ENCODE measurements at places on chromosomes 7 and 10.

- peak overlapping the region; percentile 51 for H3K27ac ChIP-seq
- no peaks in the 10 kb centered on the region for H3K27me3 ChIP-seq
- no peak for ATAC-seq
- no peaks in the 10 kb centered on the region for H3K4me1 ChIP-seq
Observed at GRCh38 chr10:4254101-4254994, 469.3 kb upstream of the KLF6 start.

DNA sequence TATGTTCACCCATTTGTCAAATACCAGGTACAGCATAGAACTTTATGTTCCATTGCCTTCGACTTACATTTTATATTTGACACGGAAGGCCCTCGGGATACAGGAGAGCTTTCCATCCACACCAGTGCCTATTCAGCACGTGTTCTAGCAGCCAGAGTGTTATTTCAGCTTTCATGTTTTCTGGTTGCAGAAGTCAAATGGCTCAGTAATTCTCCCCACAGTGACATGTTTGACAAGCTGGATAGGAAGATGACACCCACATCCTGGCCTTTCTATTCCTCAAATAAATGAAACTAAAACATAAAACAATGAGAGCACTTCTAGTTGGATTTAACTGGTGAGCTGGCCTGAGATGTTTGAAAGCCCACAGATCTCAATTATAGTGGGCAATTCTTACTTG, 173.4 kb downstream of the SORCS1 start:
- H3K36me3 ChIP-seq: no peaks in the 10 kb centered on the region
- no peaks in the 10 kb centered on the region for H3K4me1 ChIP-seq

- ATAC-seq: no peak
- H3K4me3 ChIP-seq: no peak overlapping the region
- no peaks in the 10 kb centered on the region for H3K4me1 ChIP-seq
- no peaks in the 10 kb centered on the region for H3K27me3 ChIP-seq
- H3K36me3 ChIP-seq: no peaks in the 10 kb centered on the region
Observed at GRCh38 chr7:89687211-89687610, 467.1 kb upstream of the STEAP1 start.

- H3K27me3 ChIP-seq: peaks cover under 1% of the 10 kb centered on the region
- H3K27ac ChIP-seq: no peak overlapping the region
- H3K4me3 ChIP-seq: no peak overlapping the region
Observed at GRCh38 chr10:45339894-45340293, 24.5 kb upstream of the OR13A1 start.

DNA sequence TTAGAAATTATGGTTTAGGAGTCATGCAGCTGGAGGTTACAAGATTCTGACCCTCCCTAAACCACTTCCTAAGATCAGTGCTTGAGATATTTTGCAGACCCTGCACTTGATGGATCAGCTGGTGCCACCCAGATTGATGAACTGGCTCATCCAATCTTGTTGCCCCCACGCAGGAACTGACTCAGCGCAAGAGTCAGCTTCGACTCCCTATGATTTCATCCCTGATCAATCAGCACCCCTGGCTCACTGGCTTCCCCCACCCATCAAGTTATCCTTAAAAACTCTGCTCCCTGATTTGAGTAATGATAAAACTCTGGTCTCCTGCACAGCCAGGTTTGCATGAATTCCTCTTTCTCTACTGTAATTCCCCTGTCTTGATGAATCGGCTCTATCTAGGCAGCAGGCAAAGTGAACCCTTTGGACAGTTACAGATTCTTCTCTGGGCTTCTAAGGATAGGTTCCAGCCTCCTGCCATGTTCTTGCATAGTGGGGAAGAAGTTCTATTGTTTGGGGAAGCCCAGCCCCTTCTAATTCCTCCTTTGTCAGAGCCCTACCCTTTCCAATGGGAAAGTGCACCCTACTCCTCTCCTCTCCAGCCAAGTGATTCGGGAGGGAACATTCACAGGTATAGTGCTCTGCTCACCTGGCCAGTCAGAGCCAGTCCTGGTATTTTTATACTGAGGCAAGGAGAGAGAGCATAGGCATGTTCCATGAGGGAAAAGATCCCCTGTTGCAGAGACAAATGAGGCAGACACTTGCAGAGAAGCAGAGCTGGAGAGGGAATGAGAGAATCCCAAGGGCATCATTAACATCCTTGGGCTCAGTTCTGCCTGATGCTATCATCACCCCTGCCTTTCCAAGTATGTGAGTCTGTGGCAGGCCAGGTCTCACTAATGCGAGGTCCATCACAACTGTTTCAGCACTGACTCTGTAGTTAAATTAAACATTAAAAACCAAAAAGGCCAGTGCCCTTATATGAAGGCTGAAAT, 224.4 kb upstream of the GALNT17 start:
- no peaks in the 10 kb centered on the region for H3K27me3 ChIP-seq
- no peak overlapping the region for H3K4me3 ChIP-seq
- H3K4me1 ChIP-seq: no peaks in the 10 kb centered on the region
- no peaks in the 10 kb centered on the region for H3K36me3 ChIP-seq
- no peak overlapping the region for H3K27ac ChIP-seq

GRCh38 chr7:99393355-99394187, 14.8 kb downstream of the PDAP1 start:
- peak; percentile 62 for ATAC-seq
- no peaks in the 10 kb centered on the region for H3K4me1 ChIP-seq
- H3K27ac ChIP-seq: peak overlapping the region; percentile 84
- no peaks in the 10 kb centered on the region for H3K36me3 ChIP-seq

DNA sequence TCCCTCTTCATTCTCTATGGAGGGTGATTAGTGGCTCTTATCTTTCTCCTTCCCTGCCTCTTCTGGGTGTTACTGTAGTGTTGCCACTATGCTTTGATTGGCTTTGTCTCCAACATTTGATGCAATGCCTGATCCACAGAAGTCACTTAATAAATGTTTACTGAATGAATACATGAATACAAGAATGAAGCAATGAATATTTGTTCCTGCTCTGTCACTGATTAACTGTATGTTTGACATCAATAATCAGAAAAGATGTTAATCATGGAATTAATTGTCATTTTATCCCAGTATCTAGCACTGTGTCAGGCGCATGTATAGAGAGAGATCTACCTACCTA, 4.3 kb downstream of the ANK3 start:
- H3K36me3 ChIP-seq: no peaks in the 10 kb centered on the region
- no peaks in the 10 kb centered on the region for H3K27me3 ChIP-seq
- H3K27ac ChIP-seq: no peak overlapping the region
- no peak for ATAC-seq
- H3K4me3 ChIP-seq: no peak overlapping the region

GRCh38 chr7:142956951-142957623, 5.1 kb downstream of the KEL start:
- no peaks in the 10 kb centered on the region for H3K4me1 ChIP-seq
- H3K27me3 ChIP-seq: no peaks in the 10 kb centered on the region
- no peak overlapping the region for H3K27ac ChIP-seq
- no peak overlapping the region for H3K4me3 ChIP-seq
- H3K36me3 ChIP-seq: no peaks in the 10 kb centered on the region

- H3K4me3 ChIP-seq: no peak overlapping the region
- H3K27ac ChIP-seq: no peak overlapping the region
- H3K4me1 ChIP-seq: no peaks in the 10 kb centered on the region
- peak; percentile 31 for ATAC-seq
- H3K36me3 ChIP-seq: no peaks in the 10 kb centered on the region
Observed at GRCh38 chr7:20466543-20467021, 135.9 kb downstream of the ITGB8 start.

GRCh38 chr10:112308125-112308502, 24.9 kb downstream of the TECTB start:
- no peak for ATAC-seq
- H3K27ac ChIP-seq: no peak overlapping the region
- no peaks in the 10 kb centered on the region for H3K4me1 ChIP-seq
- H3K36me3 ChIP-seq: no peaks in the 10 kb centered on the region

- H3K27ac ChIP-seq: peak overlapping the region; percentile 68
- no peak overlapping the region for H3K4me3 ChIP-seq
- no peaks in the 10 kb centered on the region for H3K4me1 ChIP-seq
- no peaks in the 10 kb centered on the region for H3K36me3 ChIP-seq
- no peak for ATAC-seq
- H3K27me3 ChIP-seq: no peaks in the 10 kb centered on the region
Observed at GRCh38 chr7:159099711-159100231, 44.9 kb downstream of the VIPR2 start.

DNA sequence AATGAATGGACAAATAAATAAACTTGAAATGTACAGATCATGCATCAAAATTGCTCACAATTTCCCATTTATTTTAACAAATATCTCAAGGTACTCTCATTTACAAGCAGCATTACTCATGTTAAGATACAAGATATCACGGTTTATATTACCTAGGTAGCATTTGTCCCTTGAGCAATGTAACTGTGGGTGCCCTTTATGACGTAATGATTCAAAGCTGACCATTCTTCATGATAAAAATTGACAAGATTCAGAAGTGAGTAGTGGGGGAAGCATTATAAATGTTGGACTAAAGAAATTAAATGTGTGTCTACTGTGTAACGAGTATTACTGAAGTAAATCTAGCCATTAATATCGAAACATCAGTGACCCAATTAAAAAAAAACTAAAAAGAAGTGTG, 68.2 kb upstream of the GRM8 start:
- H3K4me3 ChIP-seq: no peak overlapping the region
- ATAC-seq: no peak
- no peak overlapping the region for H3K27ac ChIP-seq

DNA sequence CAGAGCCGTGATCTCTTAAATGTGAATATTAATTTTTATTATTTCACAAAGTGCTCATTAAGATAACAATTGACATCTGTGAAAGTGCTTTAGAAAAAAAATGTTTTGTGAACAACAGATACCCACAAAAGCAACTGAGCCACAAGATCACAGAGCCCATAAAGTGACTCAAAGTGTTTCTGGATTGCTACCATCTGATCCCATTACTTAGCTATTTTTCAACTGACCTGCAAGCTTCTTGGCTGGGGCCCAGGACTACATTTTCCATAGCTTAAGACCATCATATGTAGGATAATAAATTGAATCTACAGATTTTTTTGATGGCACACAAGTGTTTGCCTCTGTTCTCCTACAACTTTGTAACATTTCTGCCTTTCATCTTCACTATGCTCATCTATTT, 674.4 kb downstream of the PHTF2 start:
- H3K27me3 ChIP-seq: no peaks in the 10 kb centered on the region
- H3K27ac ChIP-seq: no peak overlapping the region
- no peaks in the 10 kb centered on the region for H3K36me3 ChIP-seq
- ATAC-seq: no peak
- no peak overlapping the region for H3K4me3 ChIP-seq
- H3K4me1 ChIP-seq: no peaks in the 10 kb centered on the region

DNA sequence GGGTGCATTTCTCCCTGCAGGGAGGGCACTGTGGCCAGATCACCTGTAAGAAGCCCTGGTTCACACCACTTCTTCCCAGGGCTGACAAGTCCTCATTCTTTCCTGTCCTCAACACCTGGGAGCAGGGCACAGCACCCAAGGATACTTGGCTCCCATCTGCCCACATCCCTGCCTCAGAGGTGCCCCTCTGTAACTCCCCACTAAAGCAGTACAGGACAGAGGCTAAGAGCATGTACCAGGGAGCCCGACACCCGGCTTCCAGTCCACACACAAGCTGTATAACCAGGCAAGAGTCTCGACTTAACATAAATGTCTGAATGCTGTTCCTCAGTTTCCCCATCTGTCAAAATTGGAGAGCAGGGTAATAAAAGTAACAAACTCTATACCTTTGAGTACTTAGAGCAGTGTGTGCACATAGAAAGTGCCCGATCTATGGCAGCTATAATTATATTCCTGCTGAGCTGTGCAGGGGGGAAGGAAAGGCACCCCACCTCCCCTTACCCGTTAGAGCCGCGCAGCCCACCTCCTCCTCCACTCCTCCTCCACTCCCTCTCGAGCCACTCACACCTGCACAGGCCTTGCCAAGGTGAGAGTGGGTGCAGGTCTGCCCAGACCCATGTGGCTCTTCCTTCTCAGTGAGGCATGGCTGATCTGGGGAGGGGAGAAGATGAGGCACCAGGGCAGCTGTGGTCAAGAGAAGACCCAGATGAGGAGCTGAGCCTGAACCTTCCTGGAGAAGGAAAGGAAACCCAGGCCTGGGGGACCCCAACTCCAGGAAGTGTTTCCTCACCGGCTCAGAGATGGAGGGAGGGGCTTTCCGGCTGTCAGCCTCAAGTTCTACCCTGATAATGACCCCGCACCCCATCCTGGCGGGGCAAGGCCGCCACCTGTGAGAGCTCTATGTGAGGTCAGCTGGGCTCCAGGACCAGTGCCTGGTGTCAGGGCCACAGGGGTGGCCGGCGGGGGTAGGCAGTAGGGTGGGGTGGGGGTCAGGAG, 22.6 kb downstream of the PODXL start:
- ATAC-seq: no peak
- peak overlapping the region; percentile 65 for H3K27ac ChIP-seq
- peaks cover 6% of the 10 kb centered on the region for H3K4me1 ChIP-seq
- no peak overlapping the region for H3K4me3 ChIP-seq

GRCh38 chr10:58712982-58713381, 200.3 kb downstream of the BICC1 start:
- H3K4me1 ChIP-seq: no peaks in the 10 kb centered on the region
- H3K27me3 ChIP-seq: no peaks in the 10 kb centered on the region
- no peaks in the 10 kb centered on the region for H3K36me3 ChIP-seq
- H3K27ac ChIP-seq: no peak overlapping the region

DNA sequence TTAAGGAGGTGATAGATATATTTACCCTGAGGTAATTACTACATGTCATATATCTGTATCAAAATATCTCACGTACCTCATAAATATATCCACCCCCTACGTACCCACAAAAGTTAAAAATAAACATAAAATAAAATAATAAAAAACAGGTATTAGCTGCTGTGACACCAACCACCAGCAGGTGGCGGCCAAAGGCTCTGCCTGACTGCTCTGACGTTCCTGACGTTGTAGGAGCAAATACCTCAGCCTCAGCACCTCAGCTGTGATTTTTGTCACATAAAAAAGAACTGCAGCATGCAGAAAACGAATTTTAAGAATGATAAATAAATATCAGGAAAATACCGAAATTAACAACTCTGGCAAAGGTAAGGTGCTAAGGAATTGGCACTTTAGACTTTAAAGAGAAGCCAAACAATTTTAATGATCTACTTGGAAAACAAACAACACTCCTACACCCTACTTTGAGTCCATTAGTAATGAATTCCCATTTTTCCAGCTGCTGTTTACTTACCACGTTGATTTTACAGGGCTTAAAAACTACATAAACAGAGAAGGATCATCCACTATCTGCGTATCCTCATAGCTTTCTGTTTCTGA, 125.4 kb upstream of the TARP start:
- no peaks in the 10 kb centered on the region for H3K4me1 ChIP-seq
- no peaks in the 10 kb centered on the region for H3K36me3 ChIP-seq
- H3K4me3 ChIP-seq: no peak overlapping the region
- ATAC-seq: peak; percentile 46
- H3K27ac ChIP-seq: no peak overlapping the region

DNA sequence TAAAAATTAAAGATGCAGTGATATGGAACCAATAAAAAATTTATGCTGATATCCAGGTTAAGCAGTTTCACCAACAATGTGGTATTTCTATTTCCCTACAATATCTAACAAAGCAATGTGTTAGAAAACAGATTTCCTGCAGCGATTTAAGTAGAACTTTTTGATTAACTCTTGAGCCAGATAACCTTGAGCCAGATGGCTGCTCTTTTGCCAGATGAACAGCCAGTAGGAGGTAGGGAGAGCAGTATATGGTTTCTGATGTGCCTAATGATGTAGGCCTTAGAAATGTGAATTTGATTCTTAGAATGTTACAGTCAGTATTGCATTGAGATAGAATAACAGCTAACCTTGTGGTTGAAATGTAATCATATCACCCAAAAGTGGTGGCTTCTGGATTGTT, 31.1 kb downstream of the STAMBPL1 start:
- no peak overlapping the region for H3K27ac ChIP-seq
- H3K36me3 ChIP-seq: no peaks in the 10 kb centered on the region
- no peak overlapping the region for H3K4me3 ChIP-seq
- no peak for ATAC-seq
- H3K4me1 ChIP-seq: no peaks in the 10 kb centered on the region

- no peaks in the 10 kb centered on the region for H3K4me1 ChIP-seq
- H3K36me3 ChIP-seq: no peaks in the 10 kb centered on the region
Observed at GRCh38 chr7:25103773-25104172, 21.3 kb downstream of the CYCS start.

All from gastroesophageal sphincter (tissue), 4 donors.